ENCODE measurements at places on chromosomes 1 and 21.

DNA sequence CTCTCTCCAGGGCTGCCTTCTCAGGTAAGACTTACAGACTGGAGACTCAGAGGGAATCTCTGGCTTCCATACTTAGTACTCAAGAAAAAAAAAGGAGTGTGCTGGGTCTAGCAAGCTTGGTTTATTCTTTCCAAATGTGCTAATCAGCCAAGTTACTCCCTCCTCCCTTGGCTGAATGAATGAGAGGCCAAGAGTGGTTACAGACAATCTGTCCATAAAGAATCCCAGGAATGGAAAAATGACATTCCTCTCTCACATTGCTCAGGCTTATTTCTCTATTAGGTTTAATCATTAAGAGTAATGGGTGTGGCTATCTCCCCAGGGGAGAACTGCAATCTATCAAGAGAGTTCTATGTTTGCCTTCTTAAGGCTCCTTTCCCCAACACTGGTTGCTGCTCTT lies 547.3 kb upstream of the PLXNA2 start:
- DNase-seq, result no peak

DNA sequence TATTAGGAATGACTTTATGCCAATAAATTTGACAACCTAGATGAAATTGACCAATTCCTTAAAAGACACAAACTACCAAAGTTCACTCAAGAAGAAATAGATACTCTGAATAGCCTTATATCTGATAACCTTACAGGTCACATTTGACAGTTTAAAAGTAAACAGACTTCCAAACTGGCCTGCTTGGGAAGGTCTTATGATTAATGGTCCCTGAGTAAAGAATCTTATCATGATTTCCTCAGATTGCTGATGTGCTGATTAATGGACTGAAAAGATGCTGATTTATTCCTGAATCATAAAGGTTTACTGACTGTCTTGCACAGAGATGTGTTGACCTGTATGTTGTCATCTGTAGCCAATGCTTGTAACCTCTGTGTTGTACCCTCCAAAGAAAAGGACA lies 9.7 kb upstream of the FTCD start:
- DNase-seq, result no peak

- no peak for DNase-seq
Measured at GRCh38 chr1:116770625-116771024, 16.4 kb downstream of the CD2 start.

GRCh38 chr1:2443277-2444137 lies 31.1 kb upstream of the PEX10 start:
- DNase-seq, result no peak

DNA sequence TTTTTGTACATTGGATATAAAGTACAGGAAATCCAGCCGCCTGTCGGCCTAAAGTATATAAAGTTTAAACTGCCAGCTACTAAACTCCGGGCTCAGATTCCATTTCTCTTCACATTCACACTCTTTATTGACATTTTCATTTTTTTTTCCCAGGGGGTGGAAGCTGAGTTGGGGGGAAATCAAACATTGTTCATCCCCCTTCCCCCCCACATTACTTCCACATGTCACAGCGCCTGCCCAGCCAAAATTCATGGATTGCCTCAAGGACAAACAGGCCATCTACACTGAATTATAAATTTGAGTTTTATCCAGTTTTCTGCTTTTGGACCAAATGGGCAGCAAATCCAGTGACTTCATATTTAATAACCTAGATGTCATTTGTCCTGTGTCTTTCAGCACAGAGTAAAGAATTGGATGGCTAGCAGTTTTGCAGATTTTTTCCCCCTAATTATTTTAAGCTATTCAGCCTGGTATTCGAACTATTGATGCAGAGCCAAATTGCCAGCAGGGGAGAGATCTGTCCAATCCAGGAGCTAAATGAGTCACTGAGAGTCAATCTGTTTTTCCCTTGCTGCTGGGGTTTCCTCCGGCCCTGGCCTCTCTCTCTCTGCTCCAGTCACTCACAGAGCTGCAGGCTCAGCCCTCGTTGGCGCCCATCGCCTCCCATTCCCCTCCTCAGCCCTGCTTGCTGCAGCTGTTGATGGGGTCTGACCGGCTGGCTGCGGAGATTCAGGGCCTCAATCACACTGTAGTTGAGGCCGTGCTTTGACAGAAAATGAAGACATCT lies 98.0 kb downstream of the LMO4 start:
- DNase-seq, result no peak

DNA sequence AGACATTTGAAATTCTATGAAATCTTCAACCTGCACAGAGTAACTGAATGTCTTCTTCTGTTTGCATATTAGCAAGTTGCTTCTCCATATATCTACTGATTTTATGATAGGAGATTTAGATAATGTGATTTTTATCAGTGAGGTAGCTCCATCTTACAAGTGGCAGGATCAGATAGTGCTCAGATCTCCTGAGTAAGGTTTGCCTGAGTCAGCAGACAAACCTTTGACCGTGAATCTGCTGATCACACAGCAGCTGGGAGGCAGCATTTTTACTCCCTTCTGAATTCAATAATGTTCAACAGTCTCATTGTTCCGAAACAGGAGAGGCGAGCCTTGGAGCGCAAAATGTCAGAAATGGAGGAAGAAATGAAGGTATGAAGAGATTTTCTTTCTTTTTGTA lies 141.4 kb downstream of the SYT2 start:
- no peak for DNase-seq

DNA sequence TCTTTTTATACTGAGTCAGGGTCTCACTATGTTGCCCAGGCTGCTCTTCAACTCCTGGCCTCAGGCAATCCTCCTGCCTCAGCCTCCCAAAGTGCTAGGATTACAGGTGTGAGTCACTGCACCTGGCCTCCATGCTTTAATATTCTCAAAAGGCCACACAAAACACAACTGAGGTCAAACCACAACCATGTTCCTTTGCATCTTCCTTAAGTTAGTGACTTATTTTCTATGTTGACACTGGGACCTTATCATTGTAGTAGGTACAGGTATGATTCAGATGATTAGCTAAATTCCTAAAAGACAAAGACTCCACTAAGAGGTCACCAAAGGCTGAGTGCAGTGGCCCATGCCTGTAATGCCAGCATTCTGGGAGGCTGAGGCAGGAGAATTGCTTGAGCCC lies 131.9 kb upstream of the ATP1B1 start:
- DNase-seq, result no peak

GRCh38 chr1:147804942-147805723 lies 44.7 kb upstream of the GJA5 start:
- DNase-seq, result no peak

- no peak for DNase-seq
Measured at GRCh38 chr1:156815307-156815826, 1.3 kb downstream of the SH2D2A start.

- DNase-seq, result no peak
Measured at GRCh38 chr1:202804126-202804525, 4.1 kb downstream of the KDM5B start.

DNA sequence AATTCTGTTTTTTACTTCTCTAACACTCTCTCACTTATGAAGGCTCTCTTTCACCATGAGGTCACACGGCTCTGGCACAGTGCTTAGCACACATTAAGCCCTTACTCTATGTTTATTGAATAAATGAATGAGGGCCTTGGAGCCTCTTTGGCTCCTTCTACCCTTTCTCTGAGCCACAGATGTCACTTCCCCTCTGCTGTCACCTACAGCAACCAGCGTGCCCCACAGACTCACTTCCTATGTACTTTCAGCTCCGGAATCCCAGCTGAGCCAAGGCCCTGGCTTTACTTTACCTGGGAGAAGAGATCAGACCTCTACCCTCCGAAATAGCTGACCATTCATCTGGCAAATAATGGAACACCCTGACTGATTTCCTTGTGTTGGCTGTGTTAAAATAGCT lies 53.7 kb upstream of the HMCN1 start:
- no peak for DNase-seq

- no peak for DNase-seq
Measured at GRCh38 chr1:119440721-119441307, 25.9 kb downstream of the HSD3B2 start.

GRCh38 chr1:108685529-108685928 lies 6.6 kb upstream of the PRPF38B start:
- no peak for DNase-seq

DNA sequence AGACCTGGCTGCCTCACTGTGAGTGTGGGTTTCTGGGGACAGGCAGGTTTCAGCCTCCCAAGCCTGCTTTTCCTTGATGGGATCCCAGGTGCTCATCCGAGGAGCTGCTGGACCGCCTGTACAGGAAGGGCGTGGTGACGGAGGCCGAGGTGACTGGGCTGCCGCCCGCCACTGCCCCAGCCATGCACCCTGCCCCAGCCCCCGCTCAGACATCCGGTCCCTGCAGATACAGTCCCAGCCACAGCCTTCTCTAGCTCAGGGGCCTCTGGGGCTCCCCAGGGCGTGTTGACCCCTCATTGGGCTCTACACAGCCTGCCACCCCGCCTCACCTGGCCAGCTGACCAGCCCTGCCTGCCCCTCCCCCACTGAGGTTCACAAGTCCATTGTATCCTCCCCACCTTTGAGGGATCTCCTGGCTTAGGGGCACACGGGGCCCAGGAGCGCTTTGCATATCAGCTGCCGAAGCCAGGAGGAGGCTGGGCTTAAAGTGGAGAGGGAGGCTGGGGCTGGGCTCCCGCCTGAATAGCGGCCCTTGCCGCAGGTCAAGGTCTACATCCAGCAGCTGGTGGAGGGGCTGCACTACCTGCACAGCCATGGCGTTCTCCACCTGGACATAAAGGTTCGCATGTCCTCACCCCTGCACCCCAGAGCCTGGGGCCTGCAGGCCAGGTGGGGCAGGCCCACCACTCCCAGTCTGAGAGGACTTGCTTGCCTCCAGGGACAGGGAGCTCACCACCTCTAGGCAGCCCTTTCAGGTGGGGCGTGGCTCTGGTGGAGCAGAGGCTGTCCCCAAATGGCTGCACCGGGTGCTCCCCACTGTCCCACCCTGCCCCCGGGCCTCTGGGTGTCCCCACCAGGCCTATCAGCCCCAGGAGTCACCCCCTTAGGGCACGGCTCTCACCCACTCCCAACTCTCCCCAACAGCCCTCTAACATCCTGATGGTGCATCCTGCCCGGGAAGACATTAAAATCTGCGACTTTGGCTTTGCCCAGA lies 38.5 kb downstream of the TRIM11 start:
- DNase-seq, result no peak

DNA sequence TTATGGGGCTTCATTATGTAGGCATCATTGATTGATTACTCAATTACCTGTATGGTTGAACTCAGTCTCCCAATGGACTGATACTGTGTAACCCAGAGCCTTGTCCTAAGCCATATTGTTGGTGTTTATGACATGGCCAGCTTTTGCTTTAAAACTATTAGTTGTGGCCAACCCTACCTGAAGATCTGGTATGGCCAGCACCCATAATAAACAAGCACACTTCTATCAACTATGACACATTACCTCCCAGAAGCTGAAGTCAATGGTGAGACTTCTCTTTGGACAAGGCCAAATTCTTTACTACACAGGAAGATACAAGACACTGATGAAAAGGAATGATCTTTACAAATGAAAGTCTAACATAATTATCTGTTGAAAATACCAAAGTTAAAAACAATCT lies 28.8 kb downstream of the MAN1A2 start:
- DNase-seq, result no peak

DNA sequence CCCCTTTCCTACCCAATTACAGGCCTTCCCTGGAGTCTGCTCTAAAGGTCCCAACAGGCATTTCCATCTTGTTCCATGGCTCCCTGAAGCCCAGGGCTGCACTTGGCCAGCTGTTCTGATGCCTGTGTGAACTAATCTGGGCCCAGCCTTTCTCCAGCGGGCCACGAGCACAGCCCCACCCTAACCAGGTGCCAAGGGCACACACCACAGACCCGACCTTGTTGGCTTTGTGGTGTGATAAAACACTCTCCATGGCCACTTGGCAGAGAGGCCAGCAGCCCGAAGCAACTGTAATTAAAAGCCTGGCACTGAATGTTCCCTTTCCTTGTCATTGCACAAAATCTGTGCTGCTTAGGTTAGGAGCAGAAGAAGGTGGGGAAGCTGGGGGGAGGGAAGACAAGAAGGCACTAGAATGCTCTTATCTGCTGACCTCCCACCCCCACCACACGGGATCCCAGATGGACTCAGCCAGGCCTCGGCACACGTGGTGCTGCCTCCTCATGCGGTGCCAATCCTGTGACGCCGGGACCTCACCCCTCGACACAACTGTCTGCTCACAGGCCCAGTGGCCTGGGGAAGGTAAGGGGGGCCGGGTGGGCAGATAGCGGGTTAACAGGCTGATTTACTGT lies 9.9 kb downstream of the HCRTR1 start:
- DNase-seq, result no peak

DNA sequence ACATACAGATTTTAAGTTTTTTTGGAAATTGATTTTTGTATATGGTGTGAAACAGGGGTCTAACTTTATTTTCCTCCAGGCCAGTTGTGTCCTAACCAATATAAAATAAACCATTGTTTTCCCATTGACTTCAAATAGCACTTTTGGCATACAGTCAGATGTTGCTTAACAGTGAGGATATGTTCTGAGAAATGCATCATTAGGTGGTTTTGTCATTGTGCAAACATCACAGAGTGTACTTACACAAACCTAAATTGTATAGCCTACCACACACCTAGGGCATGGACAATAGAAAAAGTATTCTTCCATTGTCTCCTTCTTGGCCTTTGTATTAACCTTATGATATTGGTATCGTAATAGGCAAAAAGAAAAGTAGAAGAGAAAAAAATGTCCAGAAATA lies 37.4 kb upstream of the DISP1 start:
- no peak for DNase-seq

DNA sequence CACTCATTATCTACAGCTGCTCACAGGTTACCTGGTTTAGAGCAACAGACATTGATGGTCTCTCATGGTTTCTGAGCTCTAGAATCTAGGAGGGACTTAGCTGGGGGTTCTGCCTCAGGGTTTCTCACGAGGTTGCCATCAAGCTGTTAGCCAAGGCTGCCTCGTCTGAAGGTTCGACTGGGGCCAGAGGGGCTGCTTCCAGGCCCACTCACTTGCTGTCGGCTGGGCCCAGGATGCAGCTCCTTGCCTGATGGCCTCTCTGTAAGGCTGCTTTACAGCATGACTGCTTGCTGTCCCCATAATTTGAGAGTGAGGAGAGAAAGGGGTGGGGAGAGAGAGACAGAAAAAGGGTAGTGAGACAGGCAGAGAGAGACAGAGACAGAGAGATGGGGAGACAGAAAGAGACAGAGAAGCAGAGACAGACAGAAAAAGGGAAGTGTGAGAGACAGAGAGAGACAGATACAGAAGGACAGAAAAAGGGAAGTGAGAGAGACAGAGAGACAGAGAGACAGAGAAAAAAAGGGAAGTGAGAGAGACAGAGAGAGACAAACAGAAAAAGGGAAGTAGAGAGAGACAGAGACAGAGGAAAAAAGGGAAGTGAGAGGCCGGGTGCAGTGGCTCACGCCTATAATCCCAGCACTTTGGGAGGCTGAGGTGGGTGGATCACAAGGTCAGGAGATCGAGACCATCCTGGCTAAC lies 106.8 kb upstream of the C1orf174 start:
- DNase-seq, result no peak

DNA sequence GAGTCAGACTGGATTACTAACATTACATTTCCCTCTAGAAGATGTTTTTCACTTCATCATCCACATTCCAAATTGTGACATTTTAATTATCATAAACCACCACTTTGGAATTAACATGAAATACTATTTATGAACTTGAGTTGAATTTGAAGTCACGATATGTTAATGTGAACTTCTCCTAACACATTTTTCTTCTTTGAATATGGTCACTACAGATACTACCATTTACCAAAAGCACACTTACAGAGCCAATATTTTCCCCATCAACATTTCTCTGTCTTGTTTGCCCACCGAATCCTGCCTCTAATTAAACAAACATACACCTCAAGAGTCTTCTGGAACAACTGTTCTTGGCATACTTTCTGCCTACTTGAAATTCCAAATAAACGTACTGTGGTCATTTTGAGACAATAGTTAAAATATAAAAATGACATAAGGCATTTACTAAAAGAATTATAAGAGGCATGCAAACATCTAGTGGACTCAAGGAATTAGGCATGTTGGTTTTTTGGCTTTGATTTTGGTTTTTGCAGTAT lies 177.4 kb downstream of the AKT3 start:
- no peak for DNase-seq
